ENCODE measurements at places on chromosomes 6 and 20.
A peak's percentile ranks its signal among the peaks of the same experiment; 100 is the strongest.

DNA sequence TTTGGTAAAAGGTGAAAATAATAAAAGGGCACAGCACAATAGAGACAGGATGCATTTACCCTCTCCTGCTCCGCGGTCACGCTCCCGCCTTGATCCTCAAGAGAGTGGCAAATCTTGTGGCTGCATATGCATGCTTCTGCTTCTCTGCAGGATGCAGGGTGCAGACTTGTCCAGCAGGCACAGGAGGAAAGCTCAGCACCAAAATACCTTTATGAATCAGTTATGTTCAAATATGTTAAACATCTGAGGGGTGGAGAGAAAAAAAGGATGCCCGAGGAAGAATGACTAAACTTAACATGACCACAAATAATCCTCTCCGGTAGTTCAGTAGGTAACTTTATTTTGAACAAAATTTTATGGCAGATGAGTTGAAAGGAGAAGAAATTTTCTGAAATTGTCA is 366.1 kb upstream of the SOX4 start:
- DNase-seq: peak; percentile 30

- no peak for DNase-seq
Measured at GRCh38 chr6:5736016-5736738, 270.5 kb downstream of the NRN1 start.

GRCh38 chr6:1630771-1631217 is 21.1 kb downstream of the FOXC1 start:
- no peak for DNase-seq

- no peak for DNase-seq
Measured at GRCh38 chr20:1472556-1473245, 6.1 kb upstream of the NSFL1C start.

GRCh38 chr6:106063448-106063850 is 22.7 kb upstream of the PRDM1 start:
- peak; percentile 64 for DNase-seq

DNA sequence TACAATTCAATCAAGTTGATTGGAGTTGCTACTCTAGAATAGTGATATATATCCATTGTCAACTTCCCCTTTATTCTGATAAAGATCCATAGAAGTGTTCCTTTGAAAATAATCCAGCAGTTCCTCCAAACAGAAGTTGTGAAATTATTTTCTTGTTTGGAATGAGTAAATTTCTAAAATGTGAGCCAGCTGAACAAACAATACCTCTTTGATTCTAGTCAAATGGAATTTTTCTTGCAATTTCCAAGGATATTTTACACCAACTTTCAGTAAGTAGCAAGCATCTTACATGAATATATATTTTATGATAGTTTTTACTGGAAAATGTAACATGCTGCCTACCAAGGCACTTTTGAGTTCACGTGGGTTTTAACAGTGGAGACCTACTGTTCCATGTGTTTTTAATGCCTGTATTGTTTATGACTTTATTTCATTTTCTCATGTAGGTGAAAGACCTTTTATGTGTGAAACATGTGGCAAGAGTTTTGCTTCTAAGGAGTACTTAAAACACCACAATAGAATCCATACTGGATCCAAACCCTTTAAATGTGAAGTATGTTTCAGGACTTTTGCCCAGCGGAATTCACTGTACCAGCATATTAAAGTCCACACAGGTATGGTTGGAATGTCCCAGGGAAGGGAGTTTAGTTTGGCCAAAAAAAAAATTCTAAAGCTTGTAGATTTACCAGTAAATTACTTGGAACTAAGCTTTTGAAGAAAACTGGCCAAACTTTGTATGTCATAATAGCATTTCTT is 6.5 kb downstream of the GZF1 start:
- peak; percentile 15 for DNase-seq

GRCh38 chr6:13576017-13576416 is 1.6 kb downstream of the SIRT5 start:
- DNase-seq: no peak

- no peak for DNase-seq
Measured at GRCh38 chr20:63394920-63395455, 33.8 kb upstream of the CHRNA4 start.

DNA sequence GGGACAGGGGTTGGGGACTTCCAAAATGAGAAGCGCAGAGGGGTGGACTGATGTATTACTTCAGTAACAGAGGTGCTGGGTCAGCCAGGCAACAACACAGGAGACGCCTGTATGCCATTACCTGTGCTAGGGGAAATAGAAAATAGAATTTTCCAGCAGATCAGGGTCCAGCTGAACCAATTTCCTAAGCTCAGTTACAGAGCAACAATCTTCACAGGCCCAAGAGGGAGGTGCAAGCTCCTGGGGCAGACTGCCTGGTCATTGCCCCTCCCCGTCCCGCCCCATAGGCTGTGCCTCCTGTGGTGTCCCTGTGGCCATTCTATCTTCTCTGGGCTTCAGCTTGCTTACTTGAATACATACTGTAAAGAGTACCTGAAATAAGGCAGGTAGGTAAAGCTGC is 3.7 kb downstream of the KCNK5 start:
- DNase-seq: no peak

GRCh38 chr20:42907730-42908129 is 282.0 kb downstream of the PTPRT start:
- DNase-seq: no peak

DNA sequence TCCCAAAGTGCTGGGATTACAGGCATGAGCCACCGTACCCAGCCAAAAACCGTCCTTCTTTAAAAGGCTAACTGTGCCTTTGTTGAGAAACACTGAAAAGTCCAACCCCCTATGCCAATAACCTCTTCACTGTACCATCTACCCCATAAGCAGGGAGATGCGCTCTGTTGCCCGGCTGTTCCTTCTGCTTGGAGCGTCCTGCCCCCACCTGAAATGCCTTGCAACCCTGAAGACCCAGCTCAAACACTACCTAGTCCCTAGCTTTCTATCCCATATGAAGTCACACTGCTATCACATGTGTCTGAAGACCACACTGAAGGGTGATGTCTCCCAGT is 27.8 kb downstream of the UBE2V1 start:
- DNase-seq: no peak

- DNase-seq: no peak
Measured at GRCh38 chr6:99495466-99495865, 19.8 kb downstream of the USP45 start.

GRCh38 chr6:107033126-107033525 is 5.1 kb downstream of the MTRES1 start:
- peak; percentile 55 for DNase-seq

DNA sequence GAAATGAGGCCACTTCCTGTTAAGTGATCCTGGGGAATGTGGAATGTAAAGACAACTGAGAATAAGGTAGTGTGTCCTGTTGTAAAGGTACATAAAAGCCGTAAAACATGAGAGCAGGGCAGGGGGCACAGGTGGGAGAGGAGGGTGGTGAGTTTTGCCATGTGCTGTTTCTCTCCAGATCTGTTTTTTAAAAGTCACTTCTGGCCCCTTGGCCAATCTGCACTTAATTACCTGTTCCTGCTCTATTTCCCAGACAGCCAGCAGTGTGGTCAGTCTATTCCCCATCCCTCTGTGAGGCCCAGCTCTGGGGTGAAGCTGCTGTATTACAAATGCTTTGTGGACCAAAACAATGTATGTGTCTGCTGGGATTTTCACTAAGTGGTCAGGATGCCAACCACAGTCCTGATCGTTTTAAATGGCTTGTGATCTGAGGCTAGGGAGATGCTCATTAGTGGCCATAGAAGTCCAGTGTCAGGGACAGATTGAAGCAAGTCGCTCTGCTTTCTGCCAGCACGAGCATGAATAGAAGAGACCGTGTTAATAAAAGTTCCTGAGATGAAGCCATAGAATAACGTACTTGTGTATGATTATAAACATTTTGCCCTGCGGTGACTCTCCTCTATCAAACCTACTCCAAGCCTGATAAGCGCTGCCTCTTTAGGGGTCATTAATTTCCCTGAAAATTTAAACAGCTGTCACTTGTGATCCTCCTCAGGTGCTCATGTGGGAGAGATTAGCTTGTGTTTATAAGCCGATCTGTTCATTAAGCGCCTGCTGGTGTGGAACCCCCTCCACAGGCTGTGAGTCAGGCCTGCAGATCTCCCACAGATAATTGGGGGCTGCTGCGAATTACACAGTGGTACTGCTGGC is 111.8 kb upstream of the CENPW start:
- DNase-seq: no peak

DNA sequence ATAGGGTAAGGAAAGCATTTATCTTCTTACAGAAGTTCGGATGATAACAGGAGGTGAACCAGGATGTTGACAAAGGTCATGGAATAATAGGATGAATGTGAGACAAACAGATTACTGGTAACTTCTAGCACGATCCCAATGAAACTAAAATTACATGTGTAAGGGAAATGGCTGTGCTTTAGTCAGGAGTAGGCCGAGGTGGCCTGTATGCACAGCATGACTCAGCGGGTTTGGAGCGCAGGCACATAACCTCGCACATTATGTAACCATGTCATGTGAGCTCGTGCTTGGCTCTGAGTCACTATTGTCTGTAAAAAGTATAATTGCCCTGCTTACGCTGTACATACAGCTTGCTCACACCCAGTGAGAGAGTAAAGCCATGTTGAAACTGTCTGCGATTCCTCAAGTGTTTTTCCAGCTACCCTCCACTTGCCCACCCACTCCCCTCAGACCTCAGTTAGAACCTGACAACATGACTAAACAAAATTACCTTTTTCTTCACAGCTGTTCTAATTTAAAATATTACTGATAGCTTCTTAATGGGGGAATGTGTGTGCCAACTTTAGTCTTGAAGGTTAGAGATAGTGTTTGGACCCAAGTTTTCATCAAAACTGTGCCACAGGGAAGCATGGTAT is 8.2 kb downstream of the CYB5R4 start:
- peak; percentile 86 for DNase-seq

GRCh38 chr20:43942667-43943285 is 28.1 kb downstream of the TOX2 start:
- DNase-seq: peak; percentile 77

DNA sequence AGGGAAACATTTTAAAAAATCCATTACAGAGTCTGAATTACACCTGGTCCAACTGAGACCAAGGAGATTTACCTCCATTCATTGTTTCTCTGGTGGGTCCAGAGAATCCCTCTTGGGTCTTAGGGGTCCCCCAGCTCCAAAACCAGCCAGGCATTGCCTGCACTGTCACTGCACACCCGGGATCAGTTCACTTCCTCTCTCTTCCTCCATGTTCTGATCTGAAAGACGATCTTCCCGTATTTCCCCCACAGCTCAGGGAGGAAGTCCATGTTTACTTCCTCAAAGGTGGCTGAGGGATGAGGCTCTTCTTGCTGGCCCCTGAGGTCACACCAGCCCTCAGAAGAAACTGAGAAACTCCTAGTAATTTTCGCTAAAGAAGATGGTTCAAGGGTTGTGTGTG is 159.7 kb downstream of the BMP7 start:
- DNase-seq: no peak

DNA sequence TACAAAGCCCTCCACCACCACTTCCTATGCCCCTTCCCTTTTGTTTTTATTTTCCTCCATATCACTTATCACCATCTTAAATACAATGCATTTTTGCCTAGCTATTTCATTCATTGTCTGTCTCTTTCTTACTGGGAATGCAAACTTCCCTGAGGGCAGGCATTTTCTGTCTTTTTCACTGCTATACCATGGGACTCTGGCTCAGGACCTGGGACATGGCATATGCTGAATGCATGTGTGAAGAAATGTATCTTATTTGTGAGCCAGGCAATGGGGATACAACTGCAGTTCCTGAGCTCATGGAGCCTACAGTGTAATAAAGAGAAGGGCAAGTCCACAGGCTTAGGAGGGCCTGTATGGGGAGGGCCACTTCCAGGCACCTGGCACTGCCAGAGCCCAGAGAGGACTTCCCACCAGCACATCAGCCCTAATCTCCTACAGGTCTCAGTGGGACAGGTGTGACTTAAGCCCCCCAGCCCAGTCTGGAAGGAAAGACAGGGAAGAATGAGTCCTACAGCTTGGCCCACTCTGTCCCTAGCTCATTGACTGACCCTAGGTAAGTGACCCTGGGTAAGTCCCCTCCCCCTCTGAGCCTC is 43.2 kb downstream of the TFEB start:
- no peak for DNase-seq

GRCh38 chr20:17343656-17344452 is 117.0 kb downstream of the PCSK2 start:
- DNase-seq: peak; percentile 81

GRCh38 chr6:140744659-140745320 is 1370.3 kb upstream of the CITED2 start:
- peak; percentile 71 for DNase-seq

DNA sequence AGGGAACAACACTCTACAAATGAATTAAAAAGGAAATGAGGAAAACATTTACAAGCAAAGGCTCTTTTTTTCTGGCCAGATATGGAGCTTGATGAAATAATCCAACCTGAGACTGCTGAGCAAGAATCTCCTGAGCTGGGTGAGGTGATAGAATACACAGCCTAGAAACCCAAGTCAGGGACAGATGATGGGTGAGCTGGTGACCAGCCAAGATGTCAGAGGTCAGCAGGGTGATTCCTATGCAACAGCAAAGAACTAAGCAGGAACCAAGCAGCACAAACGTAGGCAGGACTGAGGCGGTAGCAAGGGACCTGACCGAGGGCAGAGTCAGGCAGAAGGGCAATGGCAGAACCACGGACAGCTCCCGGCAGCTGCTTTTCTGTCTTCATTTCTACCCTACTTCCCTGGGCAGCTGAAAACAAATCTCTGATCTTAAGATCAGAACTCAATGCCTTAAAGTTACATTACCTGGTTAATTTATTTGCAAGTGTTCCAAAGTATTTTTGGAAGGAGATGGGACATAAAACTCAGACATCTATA is 75.1 kb downstream of the CDC40 start:
- DNase-seq: peak; percentile 31

- no peak for DNase-seq
Measured at GRCh38 chr20:53282217-53282955, 310.2 kb downstream of the TSHZ2 start.

GRCh38 chr6:24779416-24780016 is 4.8 kb downstream of the GMNN start:
- DNase-seq: no peak

DNA sequence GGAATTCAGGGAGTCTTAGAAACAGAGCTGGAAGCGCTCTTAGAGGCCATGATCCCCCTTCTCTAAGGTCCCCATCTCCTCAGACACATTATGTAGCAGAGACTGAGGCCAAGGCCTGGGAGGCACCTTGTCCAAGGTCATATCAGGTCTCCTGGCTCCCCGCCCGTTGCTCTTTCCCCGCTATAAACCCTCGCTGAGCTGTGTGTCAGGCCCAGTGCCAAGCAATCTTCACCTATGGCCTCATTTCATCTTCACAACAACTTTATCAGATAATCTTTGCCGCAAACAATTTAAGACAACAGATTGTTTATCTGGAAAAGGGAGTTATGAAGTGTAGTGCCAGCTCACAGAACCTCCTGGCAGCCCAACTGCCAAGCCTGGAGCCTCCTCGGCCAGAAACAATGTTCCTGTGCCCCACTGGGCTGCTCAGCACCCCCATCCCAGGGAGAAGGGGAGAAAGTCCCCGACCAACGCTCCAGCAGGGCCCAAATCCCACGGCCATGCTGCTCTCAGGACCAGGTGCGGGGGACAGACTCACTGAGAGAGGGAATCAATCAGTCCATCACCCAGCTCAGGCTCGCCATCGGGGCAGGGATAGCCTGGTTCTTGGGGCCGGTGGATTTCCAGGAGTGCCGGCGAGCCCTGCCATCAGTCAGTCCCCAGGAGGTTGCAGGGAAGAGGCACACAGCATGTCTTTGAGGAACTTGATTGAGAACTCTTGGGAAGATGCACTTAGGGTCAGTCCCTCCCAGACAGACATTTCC is 16.9 kb upstream of the FANCE start:
- DNase-seq: no peak
